ENCODE measurements at places on chromosomes 4 and X. TPM values are rescaled to one million over a fixed set of nuclear protein-coding genes. Genes with fewer than 3 reads are reported as not detected.

PPP1R2C gene
- total RNA-seq: 0.25 TPM

PAGE2 gene
- total RNA-seq: 3.5 TPM

- no peak for ATAC-seq
Observed at GRCh38 chrX:10404436-10404835, 215.9 kb downstream of the MID1 start.

DNA sequence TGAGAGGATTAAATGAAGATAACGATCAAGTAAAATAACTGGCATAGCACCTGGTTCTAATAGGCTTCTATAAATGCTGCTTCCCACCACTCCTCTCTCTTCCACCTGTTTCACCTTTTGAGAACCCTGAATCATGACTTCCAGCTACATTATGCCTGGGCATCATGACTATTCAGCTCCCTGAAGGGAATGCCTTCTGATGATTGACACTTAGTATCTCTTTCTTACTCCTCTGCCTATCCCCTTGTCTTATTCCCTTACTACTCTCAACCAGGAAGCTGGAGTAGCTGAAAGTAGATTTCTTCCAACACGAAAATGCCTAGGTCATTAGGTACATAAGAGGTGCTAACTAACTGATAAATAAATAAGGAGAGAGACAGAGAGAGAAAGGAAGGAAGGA, 24.7 kb upstream of the CXCL8 start:
- no peak for ATAC-seq

GRCh38 chr4:169015186-169015623, 5.2 kb upstream of the CBR4 start:
- no peak for ATAC-seq

GRCh38 chr4:156545003-156545785, 426.4 kb downstream of the PDGFC start:
- no peak for ATAC-seq

- peak; percentile 28 for ATAC-seq
Observed at GRCh38 chrX:130173190-130173895, 1.6 kb downstream of the RAB33A start.

GRCh38 chrX:135625995-135626394, 87.4 kb upstream of the CT45A1 start:
- no peak for ATAC-seq

GRCh38 chr4:1723131-1723801, 1.9 kb downstream of the TACC3 start:
- ATAC-seq: no peak

MAP3K15 gene
- 0.26 TPM for total RNA-seq

DNA sequence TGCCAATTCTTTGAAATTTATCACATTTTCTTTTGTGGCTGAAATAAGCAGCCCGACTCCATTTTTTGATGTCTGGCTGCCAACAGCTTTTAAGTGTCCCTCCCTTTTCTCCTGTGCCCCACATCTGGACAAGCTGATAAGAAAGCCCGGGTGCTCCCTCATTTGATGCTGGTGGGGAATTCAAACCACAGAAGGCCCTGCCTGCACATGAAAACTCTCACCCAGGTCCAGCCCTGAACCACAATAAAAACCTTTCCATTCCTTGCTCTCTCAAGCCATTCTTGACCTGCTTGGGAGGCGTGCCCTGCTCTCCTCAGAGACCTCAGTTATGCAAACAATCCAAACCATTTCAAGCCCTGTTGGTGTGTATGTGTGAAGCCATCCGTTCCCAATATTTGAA, 93.9 kb downstream of the FAM53A start:
- no peak for ATAC-seq

DNA sequence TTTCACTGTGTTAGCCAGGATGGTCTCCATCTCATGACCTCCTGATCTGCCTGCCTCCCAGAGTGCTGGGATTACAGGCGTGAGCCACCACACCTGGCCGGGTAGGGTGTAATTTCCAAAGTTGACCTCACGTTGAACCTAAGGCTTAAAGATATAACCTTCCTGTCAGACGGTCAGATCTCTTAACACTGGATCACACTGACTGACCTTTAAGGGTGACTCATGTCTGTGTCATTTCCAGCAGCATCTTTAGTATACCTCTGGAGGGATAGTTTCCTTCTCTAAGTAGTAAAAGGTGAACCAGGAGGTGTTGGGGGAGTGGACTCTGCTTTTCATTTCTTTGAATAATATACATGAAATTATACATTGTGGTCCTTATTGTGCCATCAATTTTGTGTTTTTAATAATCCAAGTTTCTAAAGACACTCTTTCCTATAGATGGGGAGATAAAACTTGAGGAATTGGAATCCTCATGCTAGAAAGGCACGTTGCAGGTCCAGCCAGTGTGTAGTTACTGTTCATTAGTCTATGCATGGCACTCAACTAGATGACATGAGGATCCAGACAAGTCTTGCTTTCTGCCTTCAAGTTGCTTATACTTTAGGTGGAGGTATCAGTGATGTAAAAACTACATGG, 45.7 kb downstream of the ARHGAP10 start:
- ATAC-seq: peak; percentile 12

GRCh38 chr4:142353149-142353738, 492.9 kb downstream of the INPP4B start:
- ATAC-seq: peak; percentile 49

CTPS2 gene
- total RNA-seq: 24.8 TPM

- ATAC-seq: peak; percentile 95
Observed at GRCh38 chr4:9944431-9945425, 76.6 kb downstream of the SLC2A9 start.
